ENCODE measurements at places on chromosomes 3 and 15.

GRCh38 chr15:38896647-38897046, 332.0 kb upstream of the RASGRP1 start:
- DNase-seq, result no peak

GRCh38 chr3:194768586-194768985, 82.9 kb downstream of the FAM43A start:
- no peak for DNase-seq

GRCh38 chr3:124883766-124884473, 3.2 kb downstream of the ITGB5 start:
- no peak for DNase-seq

DNA sequence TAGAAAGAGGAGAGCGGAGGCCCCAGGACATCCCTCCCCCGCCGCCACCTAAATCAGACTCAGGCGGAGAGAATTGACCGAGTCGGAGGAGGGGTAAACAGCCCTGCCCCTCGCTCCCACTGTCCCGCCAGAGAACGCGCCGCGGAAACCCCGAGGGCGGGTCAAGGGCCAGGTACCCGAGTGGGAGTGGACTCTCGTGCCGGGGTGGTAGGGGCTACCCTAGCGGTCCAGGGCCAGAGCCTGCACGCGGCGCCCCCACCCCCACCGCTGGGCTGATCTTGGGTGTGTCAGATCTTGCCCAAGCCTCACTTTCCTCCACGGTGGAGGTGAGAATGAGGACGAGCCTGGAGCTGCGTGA, 19.0 kb downstream of the SPATA12 start:
- DNase-seq, result no peak

DNA sequence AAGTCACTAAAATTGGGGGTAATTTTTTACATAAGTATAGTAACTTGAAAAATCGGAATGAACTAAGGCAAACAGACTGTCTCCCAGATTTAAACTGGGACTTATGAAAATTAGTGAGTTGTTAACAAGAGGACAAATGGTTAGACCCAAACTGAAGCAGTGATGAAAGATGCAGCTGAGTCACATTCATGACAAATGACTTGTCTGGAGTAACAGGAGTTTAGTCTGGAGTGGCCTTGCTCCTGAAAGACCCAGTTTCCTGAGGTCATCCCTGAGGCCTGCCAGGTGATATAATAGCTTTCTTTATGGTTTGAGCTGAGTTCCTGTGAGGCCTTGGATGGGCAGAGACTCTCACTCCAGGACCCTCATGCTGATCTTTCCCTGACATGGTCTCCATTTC, 9.6 kb upstream of the CTDSPL start:
- DNase-seq, result no peak

DNA sequence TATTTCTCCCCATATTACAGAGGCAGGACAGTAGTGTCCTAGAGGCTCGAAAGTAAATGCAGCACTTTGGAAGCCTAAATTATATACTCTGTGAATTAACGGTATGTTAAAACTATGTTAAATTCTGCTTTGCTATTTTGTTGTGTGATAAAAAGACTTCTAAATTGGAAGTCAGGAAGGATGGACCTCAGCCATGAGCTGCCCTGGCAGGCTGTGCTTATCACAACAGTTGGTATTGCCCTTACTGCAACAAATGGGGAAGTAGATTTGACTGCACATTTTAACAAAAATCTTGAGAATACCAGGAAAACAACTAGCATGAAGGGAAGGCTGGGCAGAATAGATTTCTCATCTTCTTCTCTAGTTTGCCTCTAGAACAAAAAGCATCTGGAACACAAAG, 706.6 kb downstream of the SI start:
- DNase-seq, result no peak

DNA sequence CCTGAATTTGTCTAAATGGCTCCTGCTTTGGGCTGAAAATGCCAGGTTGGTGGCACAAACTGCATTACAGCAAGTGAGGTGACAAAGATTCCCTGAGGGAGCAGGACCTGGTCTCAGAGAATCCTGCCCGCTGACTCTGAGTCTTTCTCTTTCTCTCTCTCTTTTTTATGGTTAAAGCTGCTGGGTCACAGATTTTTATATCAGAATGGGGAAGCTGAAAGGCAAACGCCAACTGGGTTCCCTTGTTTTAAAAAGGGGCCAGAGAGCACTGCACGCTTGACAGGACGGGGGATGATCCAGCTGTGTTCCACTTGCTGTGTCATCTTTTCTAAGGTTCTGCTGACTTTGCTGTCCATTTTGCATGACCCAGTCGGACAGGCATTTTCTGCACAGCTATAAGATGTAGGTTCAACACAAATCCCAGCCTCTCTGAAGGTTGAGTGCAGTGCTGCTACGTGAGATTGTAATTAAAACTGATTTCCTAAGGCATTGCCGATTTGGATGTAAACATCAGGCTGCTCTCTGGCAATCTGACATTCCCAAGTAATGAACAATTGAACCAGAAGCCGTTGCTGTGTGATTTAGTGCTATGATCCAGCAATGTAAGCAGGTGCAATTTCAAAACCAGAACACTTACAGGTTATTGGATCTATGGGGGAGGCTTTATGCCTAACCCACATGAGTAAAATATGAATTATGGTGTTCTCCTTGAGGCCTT, 25.8 kb downstream of the ARHGEF3 start:
- no peak for DNase-seq

GRCh38 chr15:58487724-58488120, 55.9 kb downstream of the LIPC start:
- DNase-seq, result no peak

DNA sequence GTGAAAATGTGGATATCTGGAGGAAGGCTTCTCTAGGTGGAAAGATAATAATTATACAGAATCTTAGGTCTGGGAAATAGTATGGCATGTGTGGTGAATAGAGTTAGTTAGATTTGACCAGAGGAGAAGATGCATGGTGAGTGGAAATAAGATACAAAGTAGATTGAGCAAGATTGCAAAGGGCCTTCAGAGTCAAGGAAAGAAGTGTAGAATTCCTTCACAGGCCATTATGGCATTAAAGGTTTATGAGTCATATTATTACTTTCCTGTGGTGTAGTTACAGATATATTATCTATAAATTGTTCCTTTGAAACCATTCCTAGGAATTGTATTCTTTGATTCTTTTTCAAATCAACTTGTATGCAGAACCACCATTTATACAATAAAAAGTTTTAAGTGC, 660.3 kb downstream of the SI start:
- no peak for DNase-seq

DNA sequence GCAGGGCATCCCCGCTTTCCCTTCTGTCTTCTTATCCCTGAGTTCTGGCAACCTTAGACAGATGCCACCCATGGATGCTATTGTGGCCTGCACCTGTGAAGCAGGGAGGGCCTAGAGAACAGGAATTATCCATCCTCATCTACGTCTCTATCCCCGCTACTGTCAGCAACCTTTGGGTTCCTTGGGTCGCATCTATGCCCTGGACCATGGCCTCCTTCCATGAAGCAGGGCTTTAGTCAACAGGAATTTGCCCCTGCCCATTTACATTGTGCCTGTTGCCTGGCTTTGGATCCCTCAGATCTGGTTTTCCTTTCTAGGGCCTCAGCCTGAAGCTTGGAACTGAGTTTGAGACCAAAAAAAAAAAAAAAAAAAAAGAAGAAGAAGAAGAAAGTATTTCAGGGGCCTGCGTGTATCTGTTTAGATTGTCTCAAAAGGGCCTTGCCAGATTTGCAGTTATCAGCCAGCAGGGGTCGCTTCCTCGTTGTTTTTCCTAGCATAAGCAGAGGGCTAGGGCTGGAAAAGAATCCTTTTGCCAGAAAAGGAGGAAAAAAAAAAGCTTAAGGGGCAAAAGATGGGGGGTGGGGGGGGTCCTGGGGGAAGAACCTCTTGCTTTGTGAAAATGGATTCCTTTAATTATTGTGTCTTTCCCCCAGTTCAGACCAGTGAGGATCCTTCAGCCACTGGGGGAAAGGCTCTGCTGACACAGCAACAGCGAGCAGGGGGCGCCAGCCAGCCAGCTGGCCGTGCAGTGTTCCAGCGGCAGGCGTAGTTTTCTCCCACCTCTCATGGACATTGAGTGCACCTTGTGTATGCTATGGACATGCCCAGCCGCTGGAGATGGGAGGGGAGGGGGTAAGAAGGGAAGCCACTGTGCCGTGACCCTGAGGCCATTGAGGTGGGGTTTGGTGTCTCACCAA, 65.7 kb upstream of the ALDH1L1 start:
- peak; percentile 29 for DNase-seq

GRCh38 chr3:33186524-33187367, 31.9 kb downstream of the SUSD5 start:
- DNase-seq, result no peak

DNA sequence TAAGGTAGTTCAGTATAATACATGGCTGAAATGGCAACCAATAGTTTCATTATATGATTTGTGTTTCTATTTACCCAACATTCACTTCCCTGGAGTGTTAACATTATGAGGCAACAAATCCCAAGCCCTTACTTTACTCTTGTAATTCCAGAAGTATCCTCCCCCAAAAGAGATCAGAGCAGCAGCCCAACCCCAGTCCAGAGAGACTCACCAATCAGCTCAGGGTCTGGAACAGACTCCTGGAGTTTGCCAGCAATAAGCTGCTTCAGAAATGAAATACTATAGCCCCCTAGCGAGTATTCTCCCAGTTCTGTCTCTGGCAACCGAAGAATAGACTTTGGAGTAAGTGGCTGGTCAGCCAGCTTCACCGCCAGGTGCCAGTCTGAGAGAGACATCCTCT, 2.5 kb downstream of the UBL7 start:
- no peak for DNase-seq

GRCh38 chr15:54208786-54209185, 230.5 kb downstream of the UNC13C start:
- no peak for DNase-seq

- DNase-seq, result no peak
Measured at GRCh38 chr3:197364410-197365071, 66.1 kb upstream of the DLG1 start.

- DNase-seq, result no peak
Measured at GRCh38 chr15:48265135-48265534, 59.0 kb downstream of the SLC12A1 start.

GRCh38 chr3:3366386-3366785, 186.9 kb upstream of the CRBN start:
- DNase-seq, result no peak

- no peak for DNase-seq
Measured at GRCh38 chr3:79297245-79297960, 470.4 kb downstream of the ROBO1 start.

GRCh38 chr3:195246581-195246995, 24.4 kb downstream of the XXYLT1 start:
- DNase-seq, result no peak

DNA sequence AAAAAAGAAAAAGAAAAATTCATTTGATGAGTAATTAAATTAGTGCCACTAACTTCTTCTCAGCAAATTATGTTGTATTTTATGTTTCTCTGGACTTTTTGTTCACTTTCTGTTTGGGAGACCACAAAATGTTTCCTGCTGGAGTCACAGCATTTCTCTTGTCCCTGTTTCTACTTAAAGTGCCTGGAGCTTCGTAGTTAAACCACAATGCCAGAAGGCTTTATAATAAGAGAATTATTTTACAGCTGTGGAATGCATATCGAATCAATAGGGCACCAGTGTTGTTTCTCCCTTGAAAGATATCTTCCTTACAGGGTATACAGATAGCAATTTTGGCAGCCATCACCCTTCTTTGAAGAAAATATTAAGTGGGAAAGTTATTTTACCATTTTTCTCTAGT, 3.2 kb downstream of the DTWD1 start:
- DNase-seq, result no peak

GRCh38 chr3:52172262-52172757, 18.1 kb upstream of the POC1A start:
- no peak for DNase-seq

- no peak for DNase-seq
Measured at GRCh38 chr3:185363662-185364203, 797 bp downstream of the MAP3K13 start.

DNA sequence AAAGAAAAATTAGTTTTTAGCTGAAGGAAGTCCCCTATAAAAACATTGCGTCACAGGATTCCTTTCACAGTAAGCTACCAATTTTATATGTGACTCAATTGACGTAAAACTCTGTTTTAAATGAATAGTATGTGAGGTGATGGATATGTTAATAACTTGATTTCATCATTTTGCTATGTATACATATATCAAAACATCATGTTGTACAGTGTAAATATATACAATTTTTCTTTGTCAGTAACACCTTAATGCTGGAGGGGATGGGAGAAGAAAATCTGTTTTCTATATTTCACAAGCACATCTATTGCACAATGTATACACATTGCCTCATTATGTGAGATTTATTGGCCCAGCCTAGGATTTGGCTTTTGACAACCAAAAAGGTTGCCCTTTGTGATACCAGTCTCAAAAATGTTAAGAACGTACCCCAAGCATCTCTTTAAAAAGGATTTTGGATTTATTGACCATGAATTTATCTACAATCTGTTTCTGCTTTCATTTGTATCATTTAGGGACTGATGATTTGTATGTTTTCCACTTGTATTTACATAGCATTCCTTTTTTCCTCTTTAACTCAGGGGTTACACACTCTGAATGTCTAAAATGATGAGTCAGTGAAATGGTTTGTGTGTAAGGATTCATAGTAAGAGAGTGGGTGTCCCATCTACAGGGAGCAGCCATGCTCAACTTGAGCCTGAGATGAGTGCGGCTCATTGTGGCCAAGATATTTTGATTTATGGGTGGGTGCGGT, 62.6 kb downstream of the CRTC3 start:
- DNase-seq, result no peak

DNA sequence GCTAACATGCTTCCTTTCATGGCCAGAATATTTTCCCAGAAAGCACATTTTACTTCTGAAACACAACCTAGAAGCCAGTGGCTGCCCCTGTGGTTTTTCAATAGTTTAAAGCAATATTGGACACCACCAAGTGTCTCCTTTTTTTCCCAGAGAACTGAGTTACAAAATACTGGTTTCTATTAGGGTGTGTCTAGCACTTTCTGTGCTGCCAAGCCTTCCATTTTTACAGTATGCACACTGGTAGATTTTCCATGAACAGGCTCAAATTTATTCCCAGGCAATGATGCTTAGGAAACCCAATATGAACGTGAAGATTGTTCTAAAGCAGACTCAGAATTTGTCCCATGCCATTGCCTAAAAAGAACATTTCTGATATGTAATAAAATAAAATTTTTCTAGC, 7.2 kb downstream of the TNFAIP8L3 start:
- no peak for DNase-seq

GRCh38 chr15:70353606-70354345, 256.1 kb upstream of the TLE3 start:
- DNase-seq, result no peak

DNA sequence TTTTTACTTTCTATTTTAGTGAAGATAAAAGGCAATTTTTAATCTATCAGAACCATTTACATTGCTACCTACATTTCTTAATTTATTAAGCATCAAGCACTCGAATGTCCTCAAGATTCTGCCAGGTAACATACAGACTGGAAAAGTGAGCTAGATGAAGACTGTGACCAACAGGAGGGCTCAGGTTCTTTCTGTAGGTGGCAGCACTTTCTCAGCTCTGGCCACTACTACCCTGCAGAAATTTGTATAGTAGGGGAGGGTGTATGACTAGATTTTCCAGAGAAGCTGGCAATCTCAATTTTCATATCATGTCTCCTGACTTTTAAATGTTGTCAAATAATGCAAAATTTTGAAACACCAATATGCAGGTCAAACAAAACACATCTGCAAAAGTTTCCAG, 165.0 kb upstream of the SUCLG2 start:
- DNase-seq, result peak; percentile 25

- no peak for DNase-seq
Measured at GRCh38 chr3:30078736-30079135, 527.7 kb upstream of the TGFBR2 start.

- no peak for DNase-seq
Measured at GRCh38 chr3:171994646-171995428, 44.5 kb upstream of the FNDC3B start.

- no peak for DNase-seq
Measured at GRCh38 chr15:40917585-40917984, 11.6 kb upstream of the DLL4 start.
